ENCODE measurements at places on chromosomes 13 and 19. TPM values are rescaled to one million over a fixed set of nuclear protein-coding genes. Genes with fewer than 3 reads are reported as not detected.

DNA sequence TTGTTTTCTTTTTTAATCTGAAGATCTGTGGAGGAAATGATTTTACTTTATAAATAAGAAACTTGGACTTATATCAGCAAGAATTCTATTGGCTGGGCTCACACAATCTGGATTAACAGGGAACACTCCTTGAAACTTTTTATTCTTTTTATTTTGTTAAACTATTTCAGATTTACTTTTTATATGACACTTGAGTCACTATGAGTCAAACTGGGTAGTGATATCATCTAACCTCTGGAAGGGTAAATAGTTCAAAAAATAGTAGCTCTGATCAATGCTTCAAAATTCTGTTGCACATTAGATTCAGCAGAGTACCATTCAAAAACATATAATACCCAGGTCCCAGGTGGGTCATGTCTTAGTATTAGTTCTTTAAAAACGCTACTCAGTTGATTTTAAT lies 55.1 kb upstream of the NBEA start:
- DNase-seq, result no peak

Gene APOC4
- not detected for total RNA-seq

DNA sequence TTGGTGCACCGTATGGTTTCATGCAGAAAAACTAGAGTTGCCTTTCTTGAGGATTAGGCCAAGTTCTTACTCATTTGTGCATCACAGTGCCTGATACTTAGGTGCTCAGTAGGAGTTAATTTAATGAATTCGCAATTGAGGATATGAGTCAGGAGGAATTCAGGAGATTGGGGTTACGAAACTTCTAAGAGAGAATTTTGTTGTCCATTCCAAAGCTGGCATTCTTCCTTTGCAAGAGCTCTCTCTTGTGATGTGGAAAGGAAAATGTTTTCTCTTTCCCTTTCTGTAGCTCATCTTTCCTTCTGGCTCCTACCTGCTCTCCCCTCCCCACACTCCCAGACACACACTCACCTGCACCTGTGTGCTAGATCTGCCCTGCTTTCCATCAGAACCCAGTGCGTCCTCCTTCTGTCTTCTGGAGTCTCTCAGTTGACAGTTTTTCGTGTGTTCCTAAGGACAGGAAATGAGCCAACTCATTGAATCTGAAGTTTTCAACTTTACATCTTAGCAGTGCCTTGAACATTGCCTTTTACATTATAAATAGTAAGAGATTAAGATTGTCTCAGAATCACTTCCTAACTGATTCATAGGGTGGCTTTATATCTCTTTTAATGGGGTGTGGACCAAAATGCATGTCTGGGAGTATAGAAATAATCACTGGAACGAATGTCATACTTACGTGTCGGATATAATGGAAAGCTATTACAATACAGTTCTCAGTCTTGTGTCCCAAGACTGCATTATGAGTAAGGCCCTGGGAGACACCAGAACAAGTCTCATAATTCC lies 19.7 kb upstream of the ERCC5 start:
- DNase-seq, result no peak

- no peak for DNase-seq
These were observed 102.7 kb upstream of the POSTN start for GRCh38 chr13:37701306-37701705.

DNA sequence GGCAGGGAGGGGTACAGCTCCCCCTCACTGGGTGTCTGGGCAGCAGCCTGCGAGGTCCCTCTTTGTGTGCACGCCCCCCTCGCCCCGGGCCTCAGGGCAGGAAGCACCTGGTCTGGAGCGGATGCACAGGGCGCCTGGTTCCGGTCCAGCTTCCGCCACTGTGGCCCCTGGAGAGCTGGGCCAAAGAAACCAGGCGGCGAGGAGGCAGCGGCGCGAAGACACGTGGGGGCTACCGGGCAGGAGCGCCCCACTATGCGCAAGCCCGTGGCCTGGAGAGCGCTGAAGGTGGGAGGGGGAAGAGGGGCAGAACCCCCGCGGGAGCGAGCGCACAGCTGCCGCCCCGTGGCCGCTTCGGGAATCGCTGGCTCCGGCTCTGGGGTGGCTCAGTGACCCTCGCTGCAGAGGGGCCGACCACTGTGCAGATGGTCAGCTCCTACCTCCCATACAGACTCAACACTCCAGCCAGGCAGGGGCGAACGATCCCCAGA lies 1.7 kb upstream of the LYL1 start:
- DNase-seq, result peak; percentile 74

All from activated CD8-positive, alpha-beta T cell treated with anti-CD3 and anti-CD28 coated beads for 36 hours (primary cell).